ENCODE measurements at places on chromosomes 2 and 18. TPM values are rescaled to one million over a fixed set of nuclear protein-coding genes. Genes with fewer than 3 reads are reported as not detected.

SDC1 gene
- 27.5 TPM for total RNA-seq

SULT1C2 gene
- total RNA-seq = 0.28 TPM

FRZB gene
- total RNA-seq = 72.8 TPM

TBR1 gene
- total RNA-seq = 0.09 TPM

DNA sequence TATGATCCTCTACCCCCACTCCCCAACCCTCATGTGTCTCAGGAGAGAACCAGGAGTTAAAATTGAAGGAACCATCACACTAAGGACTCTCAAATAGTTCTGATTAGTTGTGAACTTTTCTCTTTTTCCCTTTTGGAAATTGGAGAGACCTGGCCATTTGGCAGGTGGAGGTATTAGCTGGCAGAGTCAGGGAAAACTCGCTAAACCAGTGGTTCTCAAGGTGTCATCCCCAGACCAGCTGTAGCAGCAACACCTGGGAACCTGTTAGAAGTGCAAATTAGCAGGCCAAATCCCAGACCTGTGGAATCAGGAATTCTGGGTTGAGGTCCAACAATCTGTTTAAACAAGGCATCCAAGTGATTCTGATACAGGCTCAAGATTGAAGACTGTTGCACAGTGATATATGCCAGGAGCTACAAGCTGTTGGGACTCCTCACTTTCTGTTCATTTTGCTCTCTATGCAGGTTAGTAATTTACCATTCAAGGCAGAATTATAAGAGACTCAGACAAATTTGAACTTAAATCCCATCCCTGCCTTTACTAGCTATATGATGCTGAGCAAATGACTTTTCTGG, 2.8 kb upstream of the TMEM131 start:
- DNase-seq = no peak

DNA sequence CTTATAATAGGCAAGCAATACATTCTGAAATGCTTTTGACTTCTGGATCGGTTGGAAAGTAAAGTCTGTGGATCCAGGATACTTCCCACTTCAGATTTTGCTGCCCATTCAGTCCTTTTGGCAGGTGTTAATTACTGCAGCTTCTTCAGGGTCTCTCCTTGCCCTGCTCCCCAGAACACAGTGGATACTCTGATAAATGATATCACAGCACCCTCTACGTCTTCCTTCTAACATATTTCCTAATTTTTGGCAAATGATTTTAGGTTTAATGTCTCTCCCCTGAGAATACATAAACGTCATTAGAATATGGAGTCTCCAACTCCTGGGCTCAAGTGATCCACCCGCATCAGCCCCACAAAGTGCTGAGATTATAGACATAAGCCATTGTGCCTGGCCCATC, 249.8 kb downstream of the NYAP2 start:
- no peak for DNase-seq

DNA sequence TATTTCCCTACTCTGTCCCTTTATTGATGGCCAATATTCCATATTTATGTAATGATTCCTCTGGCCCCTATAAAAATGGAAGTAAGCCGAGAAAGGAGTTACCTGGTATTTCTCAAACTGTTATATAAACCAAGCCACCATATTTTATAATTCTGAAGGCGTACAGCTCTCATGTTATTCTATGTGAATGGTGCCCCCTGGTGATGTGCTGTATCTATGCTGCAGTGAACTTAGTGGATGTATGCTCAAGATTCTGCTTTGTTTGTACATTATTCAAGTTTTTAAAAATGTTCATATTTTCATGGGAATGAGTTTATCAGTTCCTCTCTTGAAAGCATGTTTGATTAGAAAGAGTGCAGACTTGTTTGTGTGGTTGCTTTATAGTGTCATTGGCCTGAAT, 194.5 kb upstream of the LRRTM1 start:
- peak; percentile 42 for DNase-seq

- no peak for DNase-seq
Measured at GRCh38 chr2:208370881-208371633, 35.5 kb upstream of the PTH2R start.

DNA sequence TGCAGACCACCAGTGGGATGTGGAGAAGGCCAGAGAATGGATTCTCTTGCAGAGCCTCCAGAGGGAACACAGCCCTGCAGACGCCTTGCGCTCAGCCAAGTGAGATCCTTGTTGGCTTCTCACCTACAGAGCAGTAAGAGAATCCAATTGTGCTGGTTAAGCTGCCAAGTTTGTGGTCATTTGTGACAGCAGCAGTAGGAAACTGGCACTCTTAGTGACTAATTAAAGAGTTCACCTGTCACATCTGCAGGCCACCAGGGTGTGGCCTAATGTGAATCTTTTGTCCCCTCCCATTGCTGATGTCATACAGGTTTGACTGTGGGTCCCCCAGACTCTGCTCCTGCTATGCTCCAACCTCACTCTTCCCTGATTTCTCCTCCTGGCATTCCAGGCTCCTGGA, 235.9 kb downstream of the TFCP2L1 start:
- DNase-seq = peak; percentile 48
